Fibroblast of lung (primary cell): ENCODE measurements at places on chromosomes 2 and 18.

GRCh38 chr2:197873293-197873701, 68.9 kb downstream of the PLCL1 start:
- peak; percentile 86 for DNase-seq

DNA sequence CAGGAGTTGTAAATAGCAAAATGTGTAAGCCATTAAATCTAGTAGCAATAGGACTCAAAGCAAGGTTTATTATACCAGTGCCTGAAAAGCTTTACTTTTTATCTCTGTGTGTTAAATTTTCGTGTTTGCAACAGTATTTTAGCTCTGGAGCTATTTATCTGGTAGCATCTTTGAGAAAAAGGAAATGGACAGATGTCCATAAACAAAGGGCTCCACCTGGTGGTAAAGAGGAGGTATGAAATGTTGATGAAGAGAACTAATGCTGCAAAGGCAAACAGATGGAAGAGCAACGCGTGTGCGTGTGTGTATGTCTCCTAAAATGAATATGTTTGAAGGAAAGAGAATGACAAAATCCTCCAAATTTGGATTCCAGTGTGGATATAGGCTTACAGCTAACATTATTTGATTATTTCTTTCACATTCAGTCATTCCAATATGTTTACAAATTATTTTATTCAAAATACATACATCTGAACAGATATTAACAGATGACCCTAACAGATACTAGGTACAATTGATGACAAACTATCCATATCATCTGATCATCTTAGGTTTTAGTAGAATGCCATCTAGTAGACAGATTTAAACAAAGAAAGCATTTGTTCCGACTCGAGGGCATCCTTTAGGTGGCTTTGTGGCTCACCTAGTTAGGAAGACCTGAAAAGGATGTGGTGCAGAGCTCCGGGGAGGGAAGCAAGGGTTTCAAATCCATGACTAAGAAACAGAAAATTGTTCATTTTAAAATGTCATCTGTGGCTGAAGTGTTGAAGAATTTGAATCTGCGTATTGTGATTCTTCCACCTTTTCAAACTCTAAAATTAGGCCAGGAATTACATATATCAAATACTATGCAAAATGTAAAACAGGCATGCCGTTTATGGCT, 383.3 kb downstream of the MTX2 start:
- peak; percentile 58 for DNase-seq

GRCh38 chr2:150133623-150134022, 353.8 kb downstream of the RND3 start:
- peak; percentile 97 for DNase-seq

DNA sequence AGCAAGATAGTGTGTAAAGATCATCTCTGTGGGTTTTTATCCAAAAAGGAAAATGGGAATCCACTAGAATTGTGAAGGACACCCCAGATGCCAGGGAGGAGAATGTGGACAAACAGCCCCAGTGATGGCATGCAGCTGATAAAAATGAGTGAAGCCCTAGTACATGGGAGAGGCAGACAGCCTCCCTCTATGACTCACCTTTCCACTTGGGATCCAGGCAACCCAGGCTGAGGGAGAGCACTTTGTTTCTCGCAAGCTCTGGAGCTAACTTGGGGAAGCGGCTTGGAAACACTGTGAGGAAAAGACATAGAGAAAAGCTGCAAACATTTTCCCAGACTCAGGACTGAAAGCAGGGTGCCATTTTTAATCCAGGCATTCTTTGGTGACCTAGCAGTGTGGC, 5.3 kb upstream of the FLACC1 start:
- peak; percentile 35 for DNase-seq

GRCh38 chr2:189363559-189363958, 77.7 kb upstream of the WDR75 start:
- peak; percentile 81 for DNase-seq

DNA sequence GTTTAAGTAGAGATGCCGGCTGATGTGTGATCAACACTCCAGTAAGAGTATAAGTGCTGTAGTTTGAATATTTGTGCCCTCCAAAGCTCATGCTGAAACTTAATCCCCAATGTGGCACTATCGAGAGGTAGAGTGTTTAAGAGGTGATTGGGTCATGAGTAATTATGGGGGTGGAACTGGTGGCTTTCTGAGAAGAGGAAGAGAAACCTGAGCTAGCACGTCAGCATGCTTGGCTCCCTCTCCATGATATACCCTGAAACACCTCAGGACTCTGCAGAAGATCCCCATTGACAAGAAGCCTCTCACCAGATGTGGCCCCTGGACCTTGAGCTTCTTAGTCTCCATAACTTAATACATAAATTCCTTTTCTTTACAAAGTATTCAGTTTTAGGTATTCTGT, 584.8 kb downstream of the TSN start:
- no peak for DNase-seq

GRCh38 chr2:69311024-69311416, 76.0 kb downstream of the GFPT1 start:
- DNase-seq: no peak
